ENCODE measurements at places on chromosomes 2 and 18.

DNA sequence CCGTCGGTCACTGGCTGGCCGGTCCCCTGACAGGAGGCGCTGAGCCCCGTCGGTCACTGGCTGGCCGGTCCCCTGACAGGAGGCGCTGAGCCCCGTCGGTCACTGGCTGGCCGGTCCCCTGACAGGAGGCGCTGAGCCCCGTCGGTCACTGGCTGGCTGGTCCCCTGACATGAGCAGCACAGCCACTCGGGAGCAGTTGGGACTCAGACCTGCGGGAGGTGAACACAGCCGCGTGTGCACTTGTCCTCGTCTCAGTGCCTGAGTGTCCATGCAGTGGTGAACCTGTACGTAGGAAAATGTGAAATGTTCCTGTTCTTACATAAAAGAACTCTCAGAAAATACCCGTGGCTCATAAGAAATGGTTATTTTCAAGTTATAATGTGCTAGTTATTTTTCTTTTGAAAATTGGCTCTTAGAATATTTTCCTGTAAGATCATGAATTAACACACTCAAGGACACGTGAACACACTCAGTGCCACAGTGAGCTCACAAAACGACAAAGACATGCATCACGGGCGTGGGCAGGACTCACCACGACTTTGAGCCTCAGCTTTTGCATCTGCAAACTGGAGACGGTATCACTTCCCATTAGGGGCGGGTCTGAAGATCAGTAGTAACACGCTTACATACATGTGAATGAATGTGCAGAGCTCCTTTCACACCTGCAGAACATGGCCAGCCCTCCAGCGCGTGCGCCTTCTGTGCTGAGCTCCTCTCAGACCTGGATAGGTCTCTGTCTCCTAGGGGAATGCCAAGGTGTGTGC is 21.1 kb upstream of the NFATC1 start:
- DNase-seq, result no peak

GRCh38 chr2:168976034-168976654 is 55.0 kb downstream of the ABCB11 start:
- DNase-seq, result no peak

DNA sequence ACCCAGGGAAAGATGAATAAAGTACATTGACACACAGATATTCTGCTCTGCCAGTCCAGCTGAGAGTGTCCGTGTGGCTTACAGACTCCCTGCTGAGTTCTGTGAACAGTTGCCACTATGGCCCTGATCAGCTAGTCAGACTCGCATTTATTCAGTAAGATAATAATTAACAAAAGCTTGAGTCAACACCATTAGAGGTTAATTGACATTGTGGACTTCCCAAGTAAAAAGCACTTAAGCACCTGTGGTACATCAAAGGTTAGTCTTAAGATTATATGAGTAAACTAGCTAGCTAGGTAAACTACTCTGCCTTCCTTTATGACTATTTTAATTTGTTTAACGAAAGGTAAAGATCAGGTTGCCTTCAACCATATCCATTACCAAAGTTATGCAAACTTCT is 33.7 kb downstream of the ANKRD30B start:
- no peak for DNase-seq

- DNase-seq, result no peak
Measured at GRCh38 chr2:226611944-226612318, 187.7 kb downstream of the IRS1 start.

- no peak for DNase-seq
Measured at GRCh38 chr2:65663831-65664407, 231.5 kb upstream of the SPRED2 start.

DNA sequence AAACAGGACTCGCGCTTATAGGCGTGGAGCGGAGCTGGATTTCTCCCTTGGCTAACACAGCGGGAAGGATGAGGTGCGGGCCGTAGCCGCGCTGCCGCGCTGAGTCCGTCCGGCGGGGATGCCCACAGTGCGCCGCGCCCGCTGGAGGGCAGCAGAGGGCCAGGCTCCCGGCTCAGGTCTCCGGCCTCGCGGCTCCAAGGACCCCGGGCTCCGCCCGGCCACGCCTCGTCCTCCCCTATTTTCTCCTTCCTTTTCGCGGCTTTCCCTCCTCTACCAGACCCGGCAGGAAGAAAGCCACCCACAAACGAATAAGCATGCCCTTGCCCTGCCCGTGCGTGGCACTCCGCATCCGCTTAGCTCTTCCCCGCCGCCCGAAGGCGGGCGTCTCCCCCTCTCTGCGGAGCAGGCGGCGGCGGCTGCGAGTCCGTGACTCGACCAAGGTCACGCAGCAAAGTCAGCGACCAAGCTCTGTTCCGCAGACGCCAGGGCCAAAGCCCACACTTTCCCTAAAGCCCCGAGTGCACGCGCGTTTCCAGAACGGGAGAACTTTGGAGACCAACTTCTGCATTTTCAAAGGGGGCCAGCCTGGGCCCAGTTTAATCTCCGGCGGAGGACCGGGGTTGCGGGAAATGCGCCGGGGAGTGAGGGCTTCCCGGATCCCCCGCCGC is 48.5 kb downstream of the KCNIP3 start:
- DNase-seq, result peak; percentile 96

DNA sequence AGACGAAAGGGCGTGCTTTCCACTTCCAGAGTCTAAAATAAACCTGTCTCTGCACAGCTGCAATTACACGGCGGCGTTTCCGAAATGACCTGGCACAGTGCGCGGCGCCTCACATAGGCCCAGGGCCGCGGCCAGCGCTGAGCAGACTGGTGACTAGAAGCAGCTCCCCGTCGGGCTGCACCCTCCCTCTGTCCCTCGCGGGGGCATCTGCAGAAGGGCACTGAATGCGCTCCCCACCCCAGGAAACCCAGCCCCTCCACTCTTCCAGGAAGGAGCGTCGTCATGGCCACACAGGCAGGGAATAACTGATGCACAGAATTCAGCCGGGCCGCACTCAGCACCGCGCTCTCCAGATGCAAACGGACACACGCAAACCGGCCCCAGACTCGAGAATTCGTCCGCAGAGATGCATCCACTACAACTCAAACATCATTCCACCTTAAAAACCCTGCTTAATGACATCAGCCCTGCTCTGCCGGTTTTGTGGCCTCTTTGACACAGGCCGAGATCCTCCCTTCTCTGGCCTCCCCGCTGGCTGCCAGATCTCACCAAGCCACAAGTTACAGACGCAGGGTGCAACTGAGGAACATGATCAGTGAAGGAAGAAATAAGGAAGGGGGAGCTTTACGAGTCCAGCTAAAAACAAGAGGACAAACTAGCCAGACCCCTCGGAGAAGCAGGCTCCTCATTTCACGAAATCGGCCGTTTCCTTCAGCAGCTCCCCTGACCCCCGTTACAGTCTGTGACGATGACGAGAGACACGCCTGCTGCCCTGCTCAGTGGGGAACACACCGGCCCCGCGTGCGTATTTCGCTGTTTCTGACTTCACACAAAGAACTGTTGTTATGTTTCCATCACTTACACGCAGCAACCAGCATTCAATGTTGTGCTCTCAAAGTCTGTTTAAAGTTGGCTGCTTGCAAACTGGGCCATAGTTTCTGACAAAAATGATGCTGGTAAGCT is 40.2 kb downstream of the MBP start:
- DNase-seq, result no peak

GRCh38 chr2:9109871-9110270 is 96.7 kb upstream of the ASAP2 start:
- no peak for DNase-seq

DNA sequence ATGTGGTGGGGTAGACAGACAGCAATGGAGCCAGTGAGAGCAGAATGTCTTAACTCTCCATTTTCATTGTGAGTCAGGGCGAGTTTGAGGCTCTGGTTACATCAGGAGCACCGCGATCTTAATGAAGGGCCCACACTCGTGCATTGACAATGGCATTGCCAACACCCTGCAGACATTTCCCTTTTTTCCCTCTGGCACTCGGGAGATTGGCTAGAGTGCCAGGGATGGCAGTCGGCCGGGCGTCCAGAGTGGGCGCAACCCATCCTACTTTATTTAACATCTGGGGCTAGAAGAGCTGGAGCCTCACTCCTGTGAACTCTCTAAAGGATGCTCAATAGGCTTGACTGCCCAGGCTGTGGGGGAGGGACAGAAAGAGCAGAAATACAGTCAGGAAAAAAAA is 9.7 kb downstream of the PROKR1 start:
- no peak for DNase-seq

- DNase-seq, result no peak
Measured at GRCh38 chr18:316393-316792, 48.5 kb upstream of the THOC1 start.

GRCh38 chr2:222240676-222241049 is 58.1 kb downstream of the PAX3 start:
- DNase-seq, result no peak

GRCh38 chr2:223328578-223328977 is 273.6 kb downstream of the SCG2 start:
- no peak for DNase-seq

DNA sequence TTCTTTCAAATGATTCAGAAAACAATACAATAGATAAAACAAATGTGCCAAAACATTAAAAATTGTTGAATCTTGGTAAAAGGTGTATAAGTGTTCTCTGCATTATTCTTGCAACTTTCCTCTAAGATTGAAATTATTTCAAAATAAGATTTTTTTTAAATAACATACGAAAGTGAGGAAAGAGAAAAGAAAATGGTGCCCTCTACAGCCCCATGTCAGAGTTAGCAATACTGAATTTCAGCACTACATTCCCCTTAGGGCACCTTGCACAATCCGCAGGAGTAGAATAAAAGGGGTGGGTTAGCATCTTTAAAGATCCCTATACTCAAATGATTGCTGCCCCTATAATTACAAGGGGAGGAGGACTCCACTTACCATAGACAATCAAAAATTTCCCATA is 433.7 kb downstream of the BCL11A start:
- no peak for DNase-seq

- DNase-seq, result peak; percentile 86
Measured at GRCh38 chr2:219521066-219521880, 7.0 kb downstream of the ASIC4 start.

DNA sequence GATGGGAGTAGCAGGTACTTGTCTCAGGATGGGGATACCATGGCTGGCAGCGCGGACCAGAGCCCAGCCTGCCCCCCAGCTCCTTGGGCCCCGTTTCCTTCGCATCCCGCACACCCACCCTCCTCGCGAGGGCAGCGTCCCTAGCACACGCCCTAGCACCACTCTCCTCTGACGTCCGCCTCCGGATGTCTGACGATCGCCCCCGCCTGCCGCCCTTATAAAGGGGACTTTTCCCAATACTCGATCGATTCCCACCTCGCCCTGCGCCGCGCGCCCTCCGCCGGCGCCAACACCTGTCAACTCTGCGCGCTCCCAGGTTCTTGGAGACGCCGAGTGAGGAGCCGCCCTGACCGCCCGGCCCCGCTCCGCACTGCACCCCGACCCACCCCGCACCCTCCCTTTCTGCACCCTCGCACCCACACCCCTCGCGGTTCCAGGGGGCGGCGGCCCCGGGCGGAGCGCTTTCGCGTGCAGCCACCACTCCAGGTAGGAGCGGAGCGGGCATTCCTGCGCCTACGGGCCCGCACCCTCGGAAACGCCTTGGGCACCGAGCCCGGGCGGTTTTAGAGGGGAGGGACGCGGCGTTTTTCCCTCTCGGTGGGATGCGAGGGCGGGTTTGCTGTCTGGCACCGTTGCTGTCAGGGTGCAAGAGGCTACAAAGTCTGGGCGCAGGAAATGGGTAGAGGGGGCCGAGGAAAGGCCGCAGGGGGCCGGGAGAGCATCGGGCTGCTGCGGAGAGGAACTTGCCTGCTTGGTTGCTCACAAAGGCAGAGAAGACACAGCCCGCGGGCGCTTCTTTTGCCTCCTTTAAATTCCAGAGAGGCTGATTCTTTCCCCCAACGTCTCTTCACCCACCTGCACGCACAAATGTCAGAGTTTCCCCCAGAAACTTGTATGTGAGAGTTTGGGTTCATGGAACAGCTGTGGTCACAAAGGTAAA is at the start of gene SLC5A7:
Gene SLC5A7, plus strand, starts transcription at position 247 of the 940 bp plus-strand sequence. CDS start 1,632 bp downstream, outside the sequence.
- DNase-seq, result no peak

DNA sequence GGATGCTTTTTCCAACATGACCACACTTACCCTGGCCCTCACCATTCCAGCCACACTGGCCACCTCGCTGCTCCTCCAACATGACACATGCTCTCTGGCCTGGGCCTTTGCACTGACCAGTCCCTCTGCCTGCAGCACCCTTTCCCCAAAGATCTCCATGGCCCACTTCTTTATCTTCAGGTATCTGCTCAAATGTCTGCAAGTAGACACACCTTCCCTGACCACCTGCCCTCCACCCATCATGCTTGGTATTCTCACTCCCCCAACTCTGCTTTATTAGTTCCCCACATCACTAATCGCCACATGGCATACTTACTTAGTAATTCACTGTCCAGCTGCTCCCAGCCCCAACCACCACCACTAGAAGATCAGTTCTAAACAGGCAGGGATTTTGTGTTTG is 214.2 kb downstream of the BCL11A start:
- no peak for DNase-seq

DNA sequence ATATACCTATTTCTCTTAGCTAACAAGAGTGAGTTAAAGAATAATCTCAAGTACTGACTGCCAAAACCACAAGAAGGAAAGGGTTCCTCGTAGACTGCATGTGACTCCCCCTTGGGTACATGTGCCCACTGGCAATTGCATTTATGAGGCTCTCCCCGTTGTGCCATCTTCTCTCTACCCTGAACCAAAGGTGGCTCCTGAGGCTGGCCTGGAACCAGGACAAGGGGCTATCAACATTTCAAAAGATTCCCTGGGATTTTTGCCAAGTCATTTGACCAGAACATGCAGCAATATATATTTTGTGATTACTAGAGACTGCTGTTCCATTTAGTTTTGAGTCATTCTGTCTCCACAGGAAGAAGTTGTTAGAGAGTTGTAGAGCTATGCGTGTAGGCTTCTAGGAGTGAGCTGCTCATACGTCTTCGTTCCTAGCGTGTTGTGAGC is 45.8 kb downstream of the LAMA3 start:
- DNase-seq, result no peak

DNA sequence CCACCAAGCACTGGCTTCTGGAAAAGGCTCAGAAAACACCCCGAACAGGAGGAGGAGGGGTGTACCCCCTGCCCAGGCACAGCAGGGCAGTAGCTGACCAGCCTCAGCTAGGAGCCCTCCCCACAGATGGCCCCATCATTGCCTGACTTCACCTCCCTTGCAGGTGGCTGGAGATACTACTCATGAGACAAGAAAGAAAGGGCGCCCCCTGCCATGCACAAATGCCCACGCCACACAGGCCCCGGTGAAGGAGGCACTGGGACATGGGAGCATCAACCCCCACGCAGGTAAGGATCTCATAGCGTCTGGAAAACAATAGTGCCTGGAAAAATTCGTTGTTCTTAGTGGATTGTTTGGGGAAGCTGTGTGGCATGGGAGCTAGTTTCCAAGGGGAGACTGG is 240.6 kb downstream of the TFCP2L1 start:
- DNase-seq, result no peak

DNA sequence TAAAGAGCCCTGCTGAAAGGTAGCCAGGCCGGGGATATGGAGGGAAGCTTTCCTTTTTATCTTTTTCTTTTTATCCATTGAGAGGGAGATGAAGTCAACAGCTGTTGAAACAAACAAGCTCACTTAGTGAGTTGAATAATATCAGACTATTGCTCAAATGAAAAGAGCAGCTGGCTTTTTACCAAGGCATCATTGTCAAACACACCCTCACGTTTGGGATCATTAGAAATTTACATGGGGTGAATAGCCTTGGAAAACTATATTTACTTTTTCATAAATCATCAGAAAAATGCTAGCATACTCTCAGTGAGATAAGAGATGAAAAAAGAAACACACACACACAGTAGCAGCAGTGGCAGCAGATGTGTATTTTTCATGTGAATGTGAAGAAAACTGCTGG is 71.5 kb upstream of the HNMT start:
- no peak for DNase-seq
